Stimulated activated CD4-positive, alpha-beta T cell treated with anti-CD3 and anti-CD28 coated beads, Interleukin-15, amount 100 ng/mL, for 48 hours (primary cell): ENCODE measurements at places on chromosomes 11 and 22.

DNA sequence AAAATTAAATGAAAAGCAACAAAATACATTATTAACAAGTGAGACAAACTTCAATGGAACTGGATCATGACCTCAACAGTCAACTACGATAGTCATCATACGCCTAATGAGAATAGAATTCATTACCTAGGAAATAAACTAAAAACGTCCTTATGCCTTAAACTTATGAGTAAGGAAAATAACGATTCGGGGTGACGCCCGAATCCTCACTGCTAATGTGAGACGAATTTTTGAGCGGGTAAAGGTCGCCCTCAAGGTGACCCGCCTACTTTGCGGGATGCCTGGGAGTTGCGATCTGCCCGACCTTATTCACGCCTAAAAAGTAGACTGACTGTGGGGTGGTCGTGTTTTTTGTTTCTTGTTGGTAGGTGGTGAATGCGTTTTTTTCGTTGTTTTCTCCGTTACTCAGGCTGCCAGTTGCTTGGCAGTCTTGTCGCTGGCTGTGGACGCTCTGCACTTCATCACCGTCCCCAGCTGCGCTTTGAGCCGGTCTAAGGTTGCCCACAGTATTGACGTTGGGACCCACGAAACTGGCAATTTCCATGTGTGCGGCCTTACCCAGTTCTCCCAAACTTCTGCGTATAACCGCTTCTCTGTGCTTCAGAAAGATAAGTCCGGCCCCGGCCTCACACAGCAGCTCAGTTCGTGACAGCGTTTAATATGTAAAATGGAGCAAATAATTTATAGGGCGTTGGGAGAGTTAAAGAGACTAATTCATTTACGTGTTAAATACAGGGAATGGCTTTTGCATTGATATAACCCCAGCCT, 593 bp upstream of the POLDIP3 start:
- peak; percentile 91 for DNase-seq

GRCh38 chr11:13297917-13298356, 20.3 kb downstream of the BMAL1 start:
- no peak for DNase-seq

- DNase-seq, result no peak
Observed at GRCh38 chr11:62999649-63000048, 14.9 kb upstream of the SLC22A6 start.

GRCh38 chr11:124190298-124191139, 7.4 kb downstream of the OR10D3 start:
- DNase-seq, result no peak

DNA sequence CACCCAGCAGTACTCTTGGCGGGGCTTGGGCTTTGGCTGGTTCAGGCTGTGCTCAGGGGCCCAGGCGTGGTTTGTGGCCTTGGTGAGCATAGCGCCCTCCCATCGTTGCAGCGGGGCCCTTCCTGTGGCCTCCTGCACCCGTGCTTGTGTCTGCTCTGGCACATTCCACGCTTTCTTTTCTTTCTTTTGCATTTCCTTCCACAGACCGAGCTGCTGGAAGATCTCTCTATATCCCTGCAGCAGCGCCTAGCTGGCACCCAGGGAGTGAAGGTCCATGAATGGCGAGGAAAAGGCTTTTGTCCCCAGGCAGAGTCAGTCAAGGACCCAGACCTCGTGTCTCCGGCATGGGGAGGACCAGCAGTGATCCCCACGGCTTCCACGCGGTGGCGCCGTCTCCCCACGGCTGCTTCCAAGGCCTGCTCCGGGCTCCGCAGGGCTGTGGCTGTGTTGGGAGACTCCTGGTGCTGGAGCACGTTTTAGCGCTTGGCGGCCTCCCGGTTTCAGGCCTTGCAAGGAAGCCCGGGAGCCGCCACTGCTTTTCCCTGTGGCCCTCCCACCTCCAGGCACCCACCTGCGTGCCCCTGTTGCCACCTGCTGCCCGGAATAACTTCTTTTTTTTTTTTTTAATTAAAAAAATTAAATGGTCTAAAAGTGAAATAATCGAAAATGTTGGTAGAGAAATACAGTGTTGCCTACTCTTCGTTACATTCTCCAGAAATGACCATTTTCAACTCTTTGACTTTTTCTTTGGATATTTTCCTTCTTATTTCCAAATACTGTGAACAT, 28.5 kb downstream of the GLB1L2 start:
- peak; percentile 65 for DNase-seq

GRCh38 chr11:74685905-74686304, 45.3 kb downstream of the CHRDL2 start:
- no peak for DNase-seq

GRCh38 chr11:93490996-93491618, 52.1 kb downstream of the SMCO4 start:
- DNase-seq, result no peak

GRCh38 chr11:115170133-115170815, 333.9 kb downstream of the CADM1 start:
- peak; percentile 10 for DNase-seq

DNA sequence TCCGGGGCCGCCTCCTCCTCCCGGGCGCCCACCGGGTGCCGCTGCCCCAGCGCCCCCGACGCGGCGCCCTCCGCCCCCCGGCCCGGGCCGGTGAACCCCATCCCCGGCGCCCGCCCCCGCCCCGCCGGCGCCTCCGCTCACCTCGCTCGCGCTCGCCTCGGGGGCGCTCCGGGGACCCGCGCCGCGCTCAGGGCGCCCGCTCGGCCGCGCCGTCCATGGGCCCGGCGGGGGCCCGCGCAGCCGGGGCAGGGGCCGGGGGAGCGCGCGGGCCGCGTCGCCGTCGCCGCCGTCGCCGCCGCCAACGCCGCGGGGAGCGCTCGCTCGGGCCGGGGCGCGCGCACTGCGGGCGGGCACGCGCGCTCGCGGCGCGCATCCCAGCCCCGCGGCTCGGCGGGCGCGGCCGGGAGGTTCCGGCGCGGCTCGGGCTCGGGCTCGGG, 293 bp downstream of the DUSP8 start:
- no peak for DNase-seq

GRCh38 chr22:23786752-23787599, at the start of gene SMARCB1:
Gene SMARCB1, plus strand, starts transcription at chr22:23786966. Its CDS starts 204 bp downstream, at chr22:23787170.
- DNase-seq, result peak; percentile 83

GRCh38 chr11:43462359-43462758, 103.6 kb downstream of the TTC17 start:
- no peak for DNase-seq

- DNase-seq, result no peak
Observed at GRCh38 chr22:47345025-47345424, 582.6 kb downstream of the TBC1D22A start.

DNA sequence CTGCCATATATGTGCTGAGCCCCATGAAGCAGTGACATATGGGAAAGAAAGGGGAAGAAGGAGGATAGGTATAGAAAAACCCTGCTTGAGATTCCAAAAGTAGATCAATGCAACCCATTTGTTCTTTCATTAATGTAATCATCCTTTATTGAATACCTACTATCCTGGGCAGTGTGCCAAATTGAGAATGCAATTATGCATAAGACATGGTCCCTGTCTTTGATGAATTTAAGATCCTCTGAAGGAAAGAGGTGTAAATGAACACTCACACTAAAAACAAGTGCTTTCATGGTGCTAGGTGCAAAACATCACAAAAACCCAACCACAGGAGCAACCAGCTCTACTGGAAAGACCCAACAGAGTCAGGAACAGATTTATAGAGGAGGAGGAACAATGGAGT, 29.7 kb downstream of the FLI1 start:
- no peak for DNase-seq

GRCh38 chr11:44351898-44352498, 42.1 kb upstream of the ALX4 start:
- no peak for DNase-seq

- DNase-seq, result no peak
Observed at GRCh38 chr22:27108425-27109114, 451.2 kb downstream of the MIAT start.

- DNase-seq, result no peak
Observed at GRCh38 chr22:26131589-26132154, 37.6 kb upstream of the SEZ6L start.

DNA sequence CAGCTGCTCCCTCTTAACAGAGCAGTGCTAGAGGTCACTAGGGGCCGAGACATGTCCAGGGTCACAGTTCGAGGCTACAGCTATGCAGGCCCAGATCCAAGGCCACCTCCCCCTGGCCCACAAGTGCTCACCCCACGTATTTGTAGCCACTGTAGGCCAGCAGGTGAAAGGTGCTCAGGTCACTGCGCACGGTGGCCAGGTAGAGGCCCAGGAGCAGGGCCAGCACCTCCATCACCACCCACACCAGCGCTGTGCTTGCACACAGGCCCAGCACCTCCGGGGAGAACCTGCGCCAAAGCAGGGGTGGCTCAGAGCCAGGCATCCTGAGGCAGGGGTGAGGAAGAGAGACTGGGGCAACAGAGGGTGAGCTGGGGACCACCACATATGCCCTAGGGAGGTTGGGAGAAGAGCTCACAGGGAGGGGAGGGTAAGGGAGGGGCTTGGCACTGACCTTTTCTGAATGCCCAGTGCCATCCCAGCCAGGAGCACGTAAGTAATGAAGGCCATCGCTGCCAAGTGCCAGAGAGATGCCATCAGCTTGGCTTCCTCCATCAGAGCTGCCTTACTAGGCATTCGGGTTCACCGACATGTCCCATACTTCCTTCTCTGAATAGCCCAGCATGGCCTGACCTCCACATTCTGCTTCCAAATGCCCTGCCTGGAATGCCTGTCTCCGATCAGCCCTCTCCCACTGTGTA, 3.5 kb downstream of the YIF1A start:
- no peak for DNase-seq

- DNase-seq, result no peak
Observed at GRCh38 chr11:117949062-117949461, 19.9 kb upstream of the TMPRSS13 start.

DNA sequence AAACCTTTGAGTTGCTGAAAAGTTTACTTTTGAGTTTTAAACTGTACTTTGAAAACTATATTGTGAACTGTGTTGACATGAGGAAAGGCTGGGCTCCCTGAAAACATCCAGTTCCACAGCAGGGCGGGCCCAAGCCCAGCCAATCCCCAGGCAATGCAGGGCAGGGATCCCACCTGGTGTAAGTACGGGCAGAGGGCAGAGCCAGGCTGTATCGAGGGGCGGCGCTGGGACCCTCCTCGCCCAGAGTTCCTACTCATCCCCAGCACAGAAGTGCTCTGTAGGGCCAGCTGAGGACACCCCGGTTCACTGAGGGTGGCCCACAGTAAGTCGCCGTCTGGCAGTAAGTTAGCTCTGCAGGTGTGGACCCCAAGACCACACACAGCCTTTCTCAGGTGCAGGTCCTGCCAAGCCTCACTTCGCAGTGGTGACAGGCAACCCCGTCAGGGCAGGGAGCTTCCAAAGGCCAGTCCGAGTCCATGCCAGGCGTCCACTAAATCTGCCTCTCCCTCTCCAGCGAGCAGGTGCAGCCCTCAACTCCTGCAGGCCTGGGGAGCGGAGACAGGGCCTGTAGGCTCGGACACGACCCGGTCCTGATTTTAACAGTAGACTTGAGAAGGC, 6.3 kb downstream of the RASSF7 start:
- no peak for DNase-seq

DNA sequence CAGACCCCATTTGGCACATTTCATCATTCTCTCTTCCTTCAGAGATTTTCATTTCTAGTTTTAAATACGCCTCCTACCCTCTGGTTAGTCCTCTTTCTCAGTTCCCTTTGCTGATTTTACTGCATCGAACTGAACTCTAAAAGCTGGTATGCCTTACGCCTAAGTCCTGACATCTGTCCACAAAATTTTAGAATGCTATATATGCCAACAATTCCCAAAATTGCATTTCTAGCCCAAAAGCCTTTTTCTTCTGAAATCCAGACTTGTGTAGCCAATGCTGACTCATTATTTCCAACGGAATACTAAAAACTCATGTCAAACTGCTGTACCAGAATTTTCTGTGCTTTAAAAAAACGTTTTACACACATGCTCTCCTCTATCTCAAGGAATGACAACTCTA, 1124.4 kb upstream of the TENM4 start:
- no peak for DNase-seq

DNA sequence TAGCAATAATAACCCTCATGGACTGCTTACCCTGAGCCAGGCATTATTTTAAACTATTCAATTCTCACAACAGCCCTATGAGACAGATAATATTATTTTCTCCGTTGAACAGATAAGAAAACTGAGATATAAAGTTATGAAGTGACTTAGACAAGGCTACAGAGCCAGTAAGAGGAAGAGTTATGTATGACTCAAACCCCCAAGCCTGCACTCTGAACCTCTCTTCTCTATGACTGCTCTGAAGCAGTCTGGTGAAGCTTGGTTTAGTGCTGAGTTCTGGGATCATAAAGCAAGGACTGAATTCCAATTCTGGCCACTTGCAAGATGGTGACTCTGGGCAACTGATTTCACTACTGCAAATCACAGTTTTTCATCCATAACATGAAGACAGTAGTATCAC, 34.5 kb downstream of the TNKS1BP1 start:
- no peak for DNase-seq

- DNase-seq, result no peak
Observed at GRCh38 chr11:63214093-63214492, 29.3 kb downstream of the SLC22A25 start.

GRCh38 chr22:42772647-42773046, 52.0 kb upstream of the A4GALT start:
- no peak for DNase-seq

DNA sequence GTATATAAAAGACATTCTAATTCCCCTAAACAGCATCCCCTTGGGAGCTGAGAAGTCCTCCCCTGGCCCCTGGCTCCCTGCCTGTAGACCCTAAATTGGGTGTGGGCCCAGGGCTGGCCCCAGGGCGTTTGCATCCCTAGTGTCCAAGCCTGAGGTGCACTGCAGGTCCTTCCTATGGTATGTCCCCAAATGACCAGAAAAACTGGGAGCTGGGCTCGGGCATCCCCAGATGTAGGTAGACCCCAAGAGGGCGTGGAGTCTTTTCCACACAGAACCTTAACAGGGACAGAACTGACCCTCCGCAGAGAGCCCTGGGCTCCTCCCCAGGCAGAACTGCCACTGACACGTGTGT, 782 bp upstream of the OSBPL5 start:
- no peak for DNase-seq

DNA sequence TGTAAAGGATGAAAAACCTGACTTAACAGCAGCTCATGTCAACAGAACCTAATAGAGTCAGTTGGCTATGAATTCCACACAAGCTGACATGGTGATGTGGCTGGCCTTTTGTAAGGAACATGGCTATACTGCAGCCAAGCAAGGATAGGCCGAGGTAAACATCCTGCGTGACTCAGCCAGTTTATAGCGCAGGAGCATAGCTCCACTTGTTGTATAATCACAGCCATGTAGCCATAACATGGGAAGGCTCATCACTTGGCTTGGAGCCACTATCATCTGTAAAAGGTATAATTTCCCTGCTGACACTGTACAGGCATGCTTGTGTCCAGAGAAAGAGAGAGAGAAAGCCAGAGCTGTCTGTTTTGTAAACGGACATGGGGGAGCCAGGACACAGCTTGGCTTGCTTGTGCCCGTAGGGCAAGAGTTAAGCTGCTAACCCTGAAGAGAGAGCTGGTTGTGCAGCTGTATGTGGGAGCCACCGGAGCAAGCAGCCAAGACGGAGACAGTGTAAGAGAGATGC, 104.4 kb upstream of the PLET1 start:
- no peak for DNase-seq

DNA sequence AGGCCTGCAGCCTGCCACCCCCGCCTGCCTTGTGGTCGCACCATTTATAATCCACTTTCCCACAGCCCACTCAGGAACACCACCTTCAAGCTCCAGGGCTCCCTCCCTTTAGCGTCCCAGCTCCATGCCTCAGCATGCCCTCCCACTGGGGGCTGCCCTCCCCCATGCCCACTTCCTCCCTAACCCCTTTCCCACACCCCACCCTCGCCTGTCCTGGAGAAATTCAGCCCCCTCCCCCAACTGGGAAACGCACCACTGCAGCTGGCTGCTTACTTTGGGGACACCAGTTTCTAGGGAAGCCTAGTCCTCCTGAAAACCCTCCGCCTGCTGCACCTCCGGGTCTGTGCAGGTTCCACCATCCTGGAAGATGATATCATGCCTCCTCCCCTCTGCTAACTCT, 3.4 kb upstream of the YPEL1 start:
- DNase-seq, result no peak
